ENCODE measurements at places on chromosomes 4 and X.

GRCh38 chr4:141905751-141906150 lies 269.4 kb downstream of the IL15 start:
- peak; percentile 36 for DNase-seq

- DNase-seq: no peak
Observed at GRCh38 chr4:80173401-80173800, 23.9 kb upstream of the PRDM8 start.

GRCh38 chr4:146520896-146521540 lies 722 bp downstream of the SLC10A7 start:
- peak; percentile 20 for DNase-seq

DNA sequence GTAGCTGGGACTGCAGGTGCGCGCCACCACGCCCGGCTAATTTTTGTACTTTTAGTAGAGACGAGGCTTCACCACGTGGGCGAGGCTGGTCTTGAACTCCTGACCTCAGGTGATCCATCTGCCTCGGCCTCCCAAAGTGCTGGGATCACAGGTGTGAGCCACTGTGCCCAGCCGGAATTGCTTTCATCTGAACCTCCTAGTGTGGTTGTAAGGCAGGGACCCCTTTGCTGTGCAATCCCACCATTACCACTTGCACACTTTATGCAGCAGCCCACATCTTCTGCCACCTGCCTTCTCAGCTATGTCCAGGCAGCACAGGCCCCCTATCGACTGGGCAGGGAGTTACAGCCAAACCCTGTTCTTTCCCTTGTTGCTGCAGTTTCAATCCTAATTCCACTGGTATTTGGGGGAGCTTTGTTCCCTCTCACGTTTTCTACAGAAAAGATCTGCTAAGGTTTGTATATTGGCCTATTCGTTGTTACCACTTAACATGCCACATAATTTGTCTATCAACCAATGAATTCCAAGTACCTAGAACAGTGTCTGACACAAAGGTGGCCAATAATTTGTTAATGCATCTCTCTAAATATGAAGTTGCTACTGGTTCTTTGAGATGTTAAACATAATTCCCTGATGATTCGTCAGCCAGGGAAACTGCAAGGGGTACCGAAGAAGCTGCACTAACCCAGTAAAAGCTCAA lies 6.5 kb downstream of the RPL39 start:
- DNase-seq: no peak

DNA sequence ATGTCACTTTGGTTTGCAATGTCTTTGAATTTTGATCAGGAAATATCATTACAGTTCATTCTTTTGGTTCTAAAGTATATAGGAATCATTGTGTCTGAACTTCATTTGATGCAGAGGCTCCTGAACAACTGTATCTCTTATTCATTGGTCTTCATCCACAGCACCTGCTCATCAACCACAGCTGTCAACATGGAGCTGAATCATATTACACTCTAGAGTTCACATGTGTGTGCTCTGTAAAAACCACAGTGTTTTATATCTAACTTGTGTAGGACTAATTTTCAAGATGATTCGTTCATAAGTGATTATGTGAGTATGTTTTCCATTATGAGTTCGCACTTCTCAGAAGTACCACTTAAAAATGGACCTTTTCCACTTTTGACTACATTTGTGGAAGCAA lies 643.3 kb upstream of the FAM241A start:
- DNase-seq: no peak

- DNase-seq: no peak
Observed at GRCh38 chr4:46648088-46648744, 258.3 kb upstream of the GABRA2 start.

- no peak for DNase-seq
Observed at GRCh38 chr4:121800638-121800960, 524 bp upstream of the EXOSC9 start.

DNA sequence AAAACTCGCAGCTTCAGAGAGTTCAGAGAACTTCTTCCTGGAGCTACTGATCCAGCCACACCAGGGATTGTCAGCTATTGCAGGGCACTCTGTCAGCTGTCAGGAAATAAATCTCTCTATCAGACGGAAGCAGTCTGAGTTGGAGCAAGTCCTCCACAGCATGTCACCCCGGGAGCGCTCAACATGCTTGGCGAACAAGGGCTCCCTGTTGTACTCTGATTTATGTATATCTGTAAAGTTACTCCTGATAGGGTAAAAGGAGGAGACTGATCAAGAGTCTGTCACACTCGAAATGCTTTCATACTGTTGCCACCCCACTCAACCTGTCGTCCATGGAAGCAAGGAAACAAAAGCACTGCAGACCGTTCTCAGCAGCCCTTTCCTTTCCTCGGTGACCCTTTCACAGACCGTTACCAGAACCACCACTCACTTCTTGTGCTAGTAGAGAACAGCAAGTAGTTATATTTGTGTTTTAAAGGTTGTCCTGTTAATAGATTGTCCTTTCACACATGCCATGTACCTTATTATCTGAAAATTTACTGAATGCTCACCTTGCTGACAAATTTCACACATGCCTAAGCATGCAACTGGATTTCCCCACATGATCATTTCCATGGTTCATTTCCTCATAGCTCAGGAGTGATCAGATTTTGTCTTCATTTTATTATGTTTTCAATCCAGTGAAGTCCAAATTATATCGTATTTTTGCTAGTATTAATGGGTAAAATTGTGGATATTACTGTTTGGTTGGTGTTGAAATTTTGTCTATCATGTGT lies 2108.9 kb upstream of the TENM3 start:
- no peak for DNase-seq

DNA sequence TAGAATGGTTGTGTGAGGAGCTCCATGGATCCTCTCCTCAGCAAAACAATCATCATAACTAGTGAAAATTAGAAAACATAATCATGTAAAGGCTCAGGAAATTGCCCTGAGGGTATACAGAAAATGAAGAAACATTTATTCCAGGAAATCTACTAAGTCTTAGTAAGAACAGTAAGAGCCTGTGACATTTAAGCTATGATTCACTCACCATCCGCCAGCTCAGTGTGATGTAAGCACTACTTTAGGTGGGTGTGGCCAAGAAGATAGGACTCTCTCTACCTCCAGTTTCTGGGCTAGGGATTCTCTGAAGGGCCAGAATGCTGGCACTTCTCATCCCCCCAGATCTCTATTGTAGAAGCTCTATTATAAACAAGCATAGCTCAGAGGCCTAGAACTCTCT lies 147.5 kb downstream of the DLG3 start:
- peak; percentile 43 for DNase-seq

- DNase-seq: no peak
Observed at GRCh38 chr4:67751260-67751659, 2.9 kb downstream of the GNRHR start.

- DNase-seq: no peak
Observed at GRCh38 chrX:2401201-2401589, 99.6 kb downstream of the DHRSX start.

Measured in AG09319 (cell line).